ENCODE measurements at places on chromosomes 1 and 21.
A peak's percentile ranks its signal among the peaks of the same experiment; 100 is the strongest.

DNA sequence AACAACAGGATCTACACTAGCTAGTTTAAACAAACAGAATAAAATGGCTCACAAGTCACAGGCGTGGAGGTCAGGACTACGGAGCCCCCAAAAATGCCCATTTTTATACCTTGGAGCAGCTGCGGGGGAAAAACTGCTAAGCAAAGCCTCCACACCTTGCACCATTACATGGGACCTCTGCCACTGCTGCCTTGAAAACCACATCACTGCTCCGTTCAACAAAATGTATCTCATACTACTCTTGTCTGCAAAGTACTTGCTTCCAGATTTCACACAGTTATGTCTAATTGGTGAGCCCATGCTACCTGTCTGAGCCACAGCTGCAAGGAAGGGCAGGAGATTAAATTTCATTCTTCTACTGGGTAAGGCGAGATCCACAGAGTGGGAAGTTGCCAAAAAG is 24.4 kb downstream of the MRPL39 start:
- DNase-seq = no peak

- no peak for DNase-seq
These were observed 21.3 kb downstream of the COL6A2 start for GRCh38 chr21:46119144-46119636.

DNA sequence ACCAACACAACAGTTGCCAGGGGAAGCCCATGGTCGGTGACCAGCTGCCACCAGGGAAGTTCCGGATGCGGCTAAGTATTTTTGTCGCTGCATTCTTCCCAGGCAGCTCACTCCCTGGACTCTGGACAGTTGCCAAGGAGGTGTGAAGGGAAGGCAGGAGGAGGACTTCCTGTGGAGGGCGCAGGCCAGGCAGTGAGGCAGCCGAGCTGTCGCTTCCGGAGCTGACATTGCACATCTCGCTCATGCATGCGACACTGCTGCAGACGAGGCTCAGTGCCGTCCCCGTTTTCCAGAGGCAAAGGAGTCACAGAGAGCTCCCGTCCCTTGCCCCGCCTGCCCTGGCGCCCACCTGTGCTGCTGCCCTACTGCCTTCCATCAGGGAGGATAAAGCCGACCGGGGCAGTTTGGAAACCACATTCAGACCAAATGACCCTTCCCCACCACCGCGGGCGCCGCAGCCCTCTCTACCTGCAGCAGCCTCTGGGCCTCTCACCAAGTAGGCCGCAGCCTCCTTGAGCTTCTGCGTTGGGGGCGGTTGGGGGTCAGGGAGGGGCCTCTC is 81.4 kb downstream of the NENF start:
- peak; percentile 20 for DNase-seq

DNA sequence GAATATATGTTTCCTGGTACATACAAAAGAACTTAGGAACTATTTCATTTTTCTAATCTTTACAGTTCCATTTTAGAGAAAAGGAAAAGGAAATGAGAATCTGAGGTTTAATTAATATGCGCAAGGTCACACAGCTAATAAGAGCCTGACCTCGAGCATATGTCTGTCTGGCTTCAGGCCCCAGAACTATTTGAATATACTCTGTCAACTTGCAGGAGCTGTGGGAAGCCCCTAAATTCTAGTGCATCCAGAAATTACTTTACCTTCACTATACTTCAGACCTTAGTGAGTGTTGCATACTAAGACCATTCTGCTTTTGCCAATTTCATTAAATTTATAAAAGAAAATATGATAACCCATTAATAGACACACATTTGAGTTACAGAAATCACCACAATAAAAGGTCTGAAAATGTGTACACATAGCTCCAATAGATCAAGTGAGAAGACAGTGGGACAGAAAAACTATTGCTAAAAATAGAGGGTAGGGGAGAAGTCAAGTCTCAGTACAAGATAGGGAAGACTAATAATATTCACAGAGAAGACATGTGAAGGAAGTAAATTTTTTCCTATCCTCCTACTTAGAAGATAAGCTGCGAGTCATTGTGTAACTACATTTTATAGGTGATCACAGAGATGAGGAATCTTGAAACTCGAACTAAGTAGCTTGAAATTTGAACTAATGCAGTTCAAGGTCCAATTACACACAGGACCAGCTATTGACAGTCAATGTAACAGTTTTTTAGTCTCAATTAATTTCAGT is 3.8 kb downstream of the RGS13 start:
- no peak for DNase-seq

- DNase-seq = no peak
These were observed 475.2 kb upstream of the USP24 start for GRCh38 chr1:55690366-55690765.

- no peak for DNase-seq
These were observed 54.1 kb downstream of the CHD5 start for GRCh38 chr1:6126028-6126427.

- DNase-seq = peak; percentile 35
These were observed 4.6 kb downstream of the TMEM63A start for GRCh38 chr1:225877580-225877979.

GRCh38 chr21:36478207-36478701 is 1.7 kb downstream of the CLDN14 start:
- no peak for DNase-seq

GRCh38 chr1:183219616-183220009 is 33.5 kb downstream of the LAMC2 start:
- DNase-seq = no peak

All from activated CD4-positive, alpha-beta T cell treated with anti-CD3 and anti-CD28 coated beads, Interleukin-2, amount 10 ng/mL, durations not matched to agents 7 days and 5 days (primary cell).